AG20443 (cell line): ENCODE measurements at places on chromosomes 13 and 19.
A peak's percentile ranks its signal among the peaks of the same experiment; 100 is the strongest.

DNA sequence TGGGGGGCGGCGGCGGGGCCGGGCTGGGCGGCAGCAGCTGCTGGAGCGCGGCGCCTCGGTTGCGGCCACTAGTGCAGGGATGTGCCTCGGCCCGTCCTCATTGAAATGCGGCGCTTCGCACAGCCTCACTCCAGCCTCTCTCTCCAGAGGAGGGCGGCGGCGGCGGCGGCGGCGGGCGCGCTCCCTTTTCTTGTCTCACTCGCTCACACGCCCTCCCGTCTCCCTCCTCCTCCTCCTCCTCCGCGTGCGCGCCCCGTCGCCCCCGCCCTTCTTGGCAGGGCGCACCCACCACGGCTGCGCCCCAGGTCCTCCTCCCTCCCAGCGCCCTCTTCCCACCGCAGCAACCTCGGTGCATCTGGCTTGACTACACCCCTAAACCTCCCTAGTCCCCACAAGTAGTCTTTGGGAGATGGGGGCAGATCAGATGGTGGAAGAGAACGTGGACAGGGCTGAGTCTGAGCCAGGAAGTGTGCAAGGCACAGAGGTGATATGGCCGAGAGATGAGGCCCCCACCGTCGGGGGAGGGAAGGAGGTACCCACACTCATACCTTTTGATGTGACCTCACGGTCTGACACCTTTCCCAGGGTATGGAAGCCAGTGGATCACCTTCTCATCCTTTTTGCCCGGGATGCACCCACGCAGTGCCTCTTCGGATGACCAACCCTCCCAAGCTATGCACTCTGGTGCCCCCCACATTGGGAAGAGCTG is at the start of gene DCLK1:
DCLK1 (minus strand) TSS at position 161 of the 709 bp plus-strand sequence.
- peak; percentile 42 for DNase-seq

- DNase-seq: no peak
These were observed 146.9 kb downstream of the DCLK1 start for GRCh38 chr13:35984287-35984686.

DNA sequence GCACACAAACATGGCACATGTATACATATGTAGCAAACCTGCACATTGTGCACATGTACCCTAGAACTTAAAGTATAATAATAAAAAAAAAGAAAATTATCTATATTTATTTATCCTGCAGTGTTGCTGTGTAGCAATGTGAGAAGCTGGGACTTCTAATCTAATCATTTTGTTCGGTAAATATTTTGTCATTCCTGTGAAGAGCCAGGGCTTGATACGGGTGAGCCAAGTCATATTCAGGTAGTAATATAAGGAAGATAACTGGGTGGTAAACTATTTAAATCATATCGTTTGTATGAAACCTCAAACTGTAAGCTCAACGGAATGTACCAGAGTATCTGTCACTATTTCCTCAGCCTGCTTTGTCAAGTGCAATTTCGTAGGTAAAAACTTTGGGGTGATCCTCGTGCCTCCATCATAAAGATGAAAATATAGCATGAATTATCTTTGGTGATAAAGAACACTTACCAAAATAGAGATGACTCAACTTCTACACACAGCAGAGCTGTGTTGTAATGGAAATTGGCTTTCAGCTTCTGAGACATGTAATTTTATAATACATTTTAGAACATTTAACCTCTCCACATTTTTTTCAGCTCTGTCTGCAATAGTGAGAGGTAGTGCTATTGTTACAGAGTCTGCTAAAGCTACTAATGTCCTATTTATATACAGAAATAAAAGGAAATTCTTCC is 92.9 kb downstream of the PCDH9 start:
- DNase-seq: no peak

DNA sequence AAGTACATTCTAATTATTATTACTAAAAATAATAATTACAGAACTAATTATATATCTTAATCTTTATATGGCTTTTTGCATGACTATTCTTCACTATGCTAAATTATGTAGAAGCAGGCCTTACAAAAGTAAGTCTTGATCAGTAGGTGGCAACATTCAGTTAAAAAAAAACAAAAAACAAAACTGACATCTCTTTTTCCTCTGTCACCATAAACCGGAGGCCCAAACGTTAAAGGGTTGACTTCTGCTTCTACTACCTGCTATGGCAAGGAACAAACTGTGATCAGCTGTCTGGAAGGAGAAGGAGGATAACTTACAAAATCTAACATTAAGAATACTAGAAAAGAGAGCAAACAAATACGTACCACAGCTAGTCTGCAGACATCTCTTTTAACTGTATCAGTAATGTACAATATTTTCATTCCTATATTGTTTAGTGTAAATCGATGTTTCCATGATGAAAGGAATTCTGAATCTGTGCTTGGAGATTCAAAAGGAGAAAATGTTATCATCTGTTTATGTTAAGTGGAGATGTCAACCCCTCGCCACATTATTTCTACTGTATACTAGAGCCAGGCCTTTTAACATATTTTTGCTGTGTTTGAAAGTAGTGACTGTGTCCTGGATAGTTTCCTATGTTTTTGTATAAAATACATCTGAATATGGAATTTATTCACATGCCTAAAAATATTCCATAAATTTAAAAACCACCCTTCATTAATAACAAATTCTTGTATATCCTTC is 1525.4 kb downstream of the SLITRK1 start:
- no peak for DNase-seq

GRCh38 chr13:40983725-40984667 is 35.1 kb downstream of the ELF1 start:
- DNase-seq: no peak

DNA sequence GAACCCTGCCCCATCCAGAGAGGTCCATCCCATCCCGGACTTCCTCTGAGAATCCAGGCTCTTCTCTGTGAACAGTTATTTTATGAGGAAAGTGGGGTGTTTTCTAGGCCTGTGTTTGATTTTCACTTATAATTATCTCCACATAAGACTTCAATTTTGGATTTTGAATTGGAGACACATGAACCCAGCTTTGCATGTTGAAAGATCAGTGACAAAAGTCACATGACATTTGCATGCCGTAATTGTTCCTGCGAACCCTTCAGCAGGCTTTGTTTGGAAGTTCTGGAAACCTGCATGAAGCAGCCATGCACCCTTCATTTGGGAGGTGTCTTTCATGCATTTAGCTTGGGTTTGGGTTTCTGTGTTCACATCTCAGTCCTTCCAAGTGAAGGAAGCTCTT is 44.9 kb upstream of the ZNF536 start:
- no peak for DNase-seq

GRCh38 chr13:94660695-94661326 is 51.5 kb downstream of the SOX21 start:
- DNase-seq: peak; percentile 21

DNA sequence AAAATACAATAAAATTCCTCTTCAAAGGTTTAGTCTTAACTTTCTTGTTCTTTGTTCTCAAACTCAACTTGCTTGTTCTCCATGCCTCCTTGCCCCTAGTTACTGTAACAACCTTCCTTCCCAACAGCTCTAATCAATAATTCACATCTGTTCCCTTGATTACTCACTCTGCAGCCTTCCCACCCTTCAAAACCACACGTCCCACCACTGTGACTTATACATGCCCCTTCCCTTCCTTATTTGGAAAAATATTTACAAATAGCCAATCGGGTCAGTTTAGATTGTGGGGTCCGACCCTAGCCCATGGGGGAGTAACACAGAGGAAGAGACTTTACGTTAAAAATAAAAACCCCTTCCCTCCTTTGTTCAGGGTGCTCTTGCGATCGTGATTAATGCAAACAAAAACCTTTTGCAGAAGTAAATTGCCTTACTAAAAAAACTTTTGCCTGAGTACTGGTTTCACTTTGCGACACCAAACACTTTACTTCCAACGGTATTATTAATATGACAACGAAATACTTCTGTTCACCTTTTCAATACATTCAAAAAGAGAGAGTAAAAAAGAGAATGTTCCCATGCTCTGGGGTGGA is 512 bp upstream of the ZNF93 start:
- peak; percentile 57 for DNase-seq

GRCh38 chr19:21133633-21134032 is 8.2 kb upstream of the ZNF431 start:
- DNase-seq: no peak

DNA sequence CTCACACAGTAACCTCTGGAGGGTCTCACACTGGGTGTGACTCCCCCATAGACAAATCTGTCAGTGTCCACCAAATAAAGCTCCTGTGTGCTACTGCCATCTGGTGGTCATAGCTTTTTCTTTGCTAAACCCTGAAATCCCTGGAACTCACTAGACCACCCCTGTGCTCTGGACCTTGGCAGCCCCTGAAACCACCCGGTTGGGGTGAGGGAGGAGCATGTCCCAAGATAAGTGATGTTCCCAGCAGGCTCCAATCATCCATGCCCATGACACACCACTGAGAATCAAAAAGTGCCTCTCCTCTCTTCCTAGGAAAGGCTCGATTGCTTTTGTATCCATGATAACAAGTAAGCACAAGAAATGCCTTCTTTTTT is 6.5 kb upstream of the HSD17B14 start:
- DNase-seq: peak; percentile 63

- DNase-seq: no peak
These were observed 7.8 kb downstream of the LYL1 start for GRCh38 chr19:13094771-13095392.

DNA sequence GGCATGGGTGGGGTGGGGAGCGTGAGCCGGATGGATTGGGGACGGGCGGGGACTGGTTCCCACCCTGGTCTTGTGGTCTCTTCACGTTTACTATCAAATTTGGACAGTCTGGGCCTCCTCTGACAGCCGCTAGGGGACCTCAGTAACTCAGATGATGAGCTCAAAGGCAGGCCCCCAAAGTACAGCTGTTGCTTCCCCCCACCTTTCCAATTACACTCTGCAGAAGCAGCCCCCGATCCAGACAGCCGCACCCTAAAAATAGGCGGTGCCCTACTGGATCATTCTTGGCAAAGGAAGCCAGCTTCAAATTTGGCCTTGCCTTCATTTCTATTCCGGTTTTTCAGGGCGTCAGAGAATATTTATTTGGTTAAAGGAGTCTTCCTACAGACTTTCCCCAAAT is 1.9 kb upstream of the FOXO1 start:
- peak; percentile 35 for DNase-seq

- DNase-seq: no peak
These were observed 21.7 kb upstream of the FBXO27 start for GRCh38 chr19:39054091-39054470.

GRCh38 chr13:30308548-30308947 is 1.2 kb upstream of the KATNAL1 start:
- no peak for DNase-seq

DNA sequence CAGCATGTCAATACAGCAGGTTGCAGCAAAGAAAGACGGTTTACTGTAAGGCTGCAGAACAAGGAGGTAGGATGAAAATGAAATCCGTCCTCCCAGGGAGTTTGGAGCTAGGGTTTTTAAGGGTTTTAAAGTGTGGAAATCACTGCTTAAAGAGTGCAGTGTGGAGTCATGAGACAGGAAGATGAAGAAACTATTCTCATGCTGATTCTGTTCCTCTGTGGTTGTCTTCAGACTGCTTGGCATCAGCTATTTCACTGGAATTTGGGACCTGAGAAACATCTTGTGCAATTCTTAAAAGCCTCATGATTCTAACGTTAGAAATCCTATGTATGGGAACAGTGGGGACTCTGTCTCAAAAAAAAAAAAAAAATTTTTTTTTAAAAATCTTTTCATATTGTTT is 11.4 kb downstream of the ZNF331 start:
- peak; percentile 58 for DNase-seq

DNA sequence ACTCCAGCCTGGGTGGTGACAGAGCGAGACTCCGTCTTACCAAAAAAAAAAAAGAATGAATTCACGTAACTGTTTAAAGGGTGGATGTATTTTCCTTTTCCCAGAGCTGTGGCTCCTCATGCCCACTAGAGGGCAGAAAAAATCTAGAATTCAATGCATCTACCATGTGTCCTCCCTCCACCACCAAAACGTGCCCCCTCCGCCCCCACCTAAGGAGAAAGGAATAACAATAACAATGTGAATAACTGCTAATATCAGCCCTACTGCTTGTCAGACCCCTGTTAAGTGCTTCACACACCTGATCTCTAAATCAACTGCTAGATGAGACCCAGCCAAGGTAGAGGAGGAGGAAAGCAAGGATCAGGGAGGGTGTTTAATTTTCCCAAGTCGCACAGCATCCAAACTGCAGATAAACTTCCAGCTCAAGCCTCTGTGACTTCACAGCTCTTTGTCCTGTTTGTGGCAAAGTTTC is 20.2 kb upstream of the PNMA8B start:
- DNase-seq: peak; percentile 78

DNA sequence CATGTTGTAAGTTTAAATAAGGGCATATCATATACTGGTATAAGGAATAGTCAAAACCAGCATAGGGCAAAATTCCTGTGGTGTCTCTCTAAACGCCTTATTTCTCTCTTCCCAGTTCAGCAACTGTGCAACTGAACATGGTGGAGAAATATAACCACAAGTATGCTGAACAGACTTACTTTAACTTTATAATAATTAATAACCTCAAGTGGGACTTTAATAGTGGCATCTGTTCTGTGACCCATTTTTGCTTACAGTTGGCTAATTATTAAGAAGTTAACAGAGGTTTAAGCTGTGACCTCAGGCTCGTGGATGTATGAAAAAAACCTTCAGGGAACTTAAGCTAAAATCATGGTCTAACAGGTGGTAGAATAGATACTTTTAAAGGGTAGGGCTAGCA is 54.3 kb downstream of the MICU2 start:
- no peak for DNase-seq

DNA sequence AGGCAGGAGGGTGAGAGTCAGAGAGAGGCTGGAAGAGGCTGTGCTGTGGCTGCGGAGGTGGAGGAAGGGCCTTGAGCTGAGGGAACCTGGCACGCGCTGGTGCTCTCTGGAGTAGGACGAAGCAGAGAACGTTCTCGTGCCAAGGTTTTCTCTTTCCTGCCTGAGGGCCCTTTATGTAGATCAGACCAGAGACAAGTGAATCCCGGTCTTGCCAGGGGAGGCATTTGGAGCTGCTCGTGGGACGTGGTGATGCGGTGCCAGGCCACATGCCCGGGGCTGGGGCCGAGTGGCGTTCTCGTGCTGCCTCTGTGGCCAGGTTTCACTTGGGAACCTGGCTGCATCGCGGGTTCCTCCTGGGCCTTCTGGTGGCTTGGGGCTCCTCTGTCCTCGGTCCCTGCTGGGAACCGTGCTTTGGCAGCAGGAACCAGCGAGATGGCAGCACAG is 54.2 kb downstream of the KDM4B start:
- DNase-seq: no peak
